ENCODE measurements at places on chromosomes 6 and 20. TPM values are rescaled to one million over a fixed set of nuclear protein-coding genes. Genes with fewer than 3 reads are reported as not detected.

Gene DEFB118
- not detected for total RNA-seq

Gene TJAP1
- 11.3 TPM for total RNA-seq

Gene SCGN
- not detected for total RNA-seq

Gene POU3F2
- 0.14 TPM for total RNA-seq

Gene CLPSL1
- not detected for total RNA-seq

Gene CLPSL2
- total RNA-seq, result not detected

Gene TRIM40
- total RNA-seq, result not detected

Gene TBX18
- 0.48 TPM for total RNA-seq

Gene FOXQ1
- 0.52 TPM for total RNA-seq

Gene KCNK15
- not detected for total RNA-seq

Gene ROMO1
- total RNA-seq, result 407 TPM

Gene WFDC8
- total RNA-seq, result not detected

Gene CNKSR3
- 8.3 TPM for total RNA-seq

Gene TPD52L1
- total RNA-seq, result 3.4 TPM

Gene NPEPL1
- total RNA-seq, result 0.95 TPM

Gene SLC22A7
- total RNA-seq, result not detected

Gene NT5E
- total RNA-seq, result 0.08 TPM

Gene CAGE1
- total RNA-seq, result not detected

Gene CD24
- total RNA-seq, result 276 TPM
